ENCODE measurements at places on chromosomes 2 and 18. TPM values are rescaled to one million over a fixed set of nuclear protein-coding genes. Genes with fewer than 3 reads are reported as not detected.

SERPINB4 gene
- not detected for total RNA-seq

BCS1L gene
- 45.2 TPM for total RNA-seq

TLX2 gene
- not detected for total RNA-seq

UGT1A1 gene
- total RNA-seq = not detected

GAL3ST2 gene
- not detected for total RNA-seq

MBD2 gene
- 36.2 TPM for total RNA-seq

WDR12 gene
- total RNA-seq = 71.1 TPM

GAREM2 gene
- 21.8 TPM for total RNA-seq

SCYGR4 gene
- total RNA-seq = not detected

MAB21L4 gene
- not detected for total RNA-seq

- no peak overlapping the region for H3K4me3 ChIP-seq
- no peak overlapping the region for H3K27ac ChIP-seq
- DNase-seq = no peak
These were observed 45.8 kb downstream of the CYBRD1 start for GRCh38 chr2:171568089-171568488.

DNA sequence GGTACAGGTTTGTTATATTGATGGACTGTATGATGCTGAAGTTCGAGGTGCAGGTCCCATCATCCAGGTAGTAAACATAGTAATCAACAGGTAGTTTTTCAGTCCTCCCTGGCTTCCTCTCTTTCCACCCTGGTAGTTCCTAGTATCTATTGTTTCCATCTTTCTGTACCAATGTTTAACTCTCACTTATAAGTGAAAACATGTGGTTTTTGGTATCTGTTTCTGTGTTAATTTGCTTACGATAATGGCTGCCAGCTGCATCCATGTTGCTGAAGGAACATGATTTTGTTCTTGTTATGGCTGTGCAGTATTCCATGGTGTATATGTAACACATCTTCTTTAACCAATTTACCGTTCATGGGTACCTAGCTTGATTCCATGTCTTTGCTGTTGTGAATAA lies 69.6 kb upstream of the LRRTM1 start:
- H3K4me3 ChIP-seq = no peak overlapping the region
- no peaks in the 10 kb centered on the region for H3K4me1 ChIP-seq
- no peaks in the 10 kb centered on the region for H3K36me3 ChIP-seq
- H3K27ac ChIP-seq = no peak overlapping the region
- H3K27me3 ChIP-seq = peaks cover 3% of the 10 kb centered on the region
- DNase-seq = no peak

- H3K36me3 ChIP-seq = no peaks in the 10 kb centered on the region
- DNase-seq = no peak
- H3K4me1 ChIP-seq = peaks cover 4% of the 10 kb centered on the region
- peaks cover 7% of the 10 kb centered on the region for H3K27me3 ChIP-seq
- no peak overlapping the region for H3K4me3 ChIP-seq
- H3K27ac ChIP-seq = no peak overlapping the region
These were observed 30.5 kb upstream of the SNED1 start for GRCh38 chr2:240967681-240968621.

DNA sequence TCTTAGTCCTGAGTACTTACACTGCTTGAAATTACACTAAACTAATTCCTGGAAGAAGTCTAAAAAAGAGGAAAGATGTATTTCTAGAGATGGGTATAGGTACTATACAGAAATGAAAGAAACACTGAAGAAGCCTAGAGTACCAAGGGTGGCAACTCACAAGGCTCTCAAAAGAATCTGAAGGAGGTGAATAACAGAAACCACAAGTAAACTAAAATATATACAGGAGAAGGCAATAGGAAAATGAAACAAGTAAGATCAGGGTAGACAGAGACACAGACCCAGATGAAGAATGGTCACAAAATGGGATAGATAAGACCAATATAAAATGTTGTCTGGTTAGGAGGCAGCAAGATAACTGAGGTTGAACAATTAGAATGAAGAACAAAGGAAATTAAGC lies 59.9 kb downstream of the USP37 start:
- H3K27ac ChIP-seq = no peak overlapping the region
- no peak for DNase-seq
- H3K27me3 ChIP-seq = no peaks in the 10 kb centered on the region
- H3K4me1 ChIP-seq = no peaks in the 10 kb centered on the region

DNA sequence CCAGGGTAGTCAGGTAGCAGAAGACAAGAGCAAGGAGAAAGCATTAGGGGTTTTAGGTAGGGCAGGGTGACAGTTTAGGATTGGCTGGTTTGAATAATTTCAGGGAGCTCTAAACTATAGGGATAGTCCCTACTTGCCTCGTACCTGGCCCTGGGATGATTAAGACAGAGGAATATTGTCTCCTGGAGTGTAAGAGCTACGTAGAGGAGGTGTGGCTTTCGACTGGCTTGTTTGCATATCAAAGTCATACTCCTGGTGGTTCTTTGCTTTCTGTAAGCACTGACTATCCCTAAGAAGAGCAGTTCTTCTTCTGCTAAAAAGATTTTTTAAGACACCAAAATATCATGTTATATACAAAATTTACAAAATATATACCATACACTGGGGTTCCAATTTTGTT lies 1867.4 kb downstream of the SUCLG1 start:
- DNase-seq = no peak
- peaks cover 4% of the 10 kb centered on the region for H3K4me1 ChIP-seq
- no peak overlapping the region for H3K4me3 ChIP-seq
- no peak overlapping the region for H3K27ac ChIP-seq
- H3K36me3 ChIP-seq = no peaks in the 10 kb centered on the region

DNA sequence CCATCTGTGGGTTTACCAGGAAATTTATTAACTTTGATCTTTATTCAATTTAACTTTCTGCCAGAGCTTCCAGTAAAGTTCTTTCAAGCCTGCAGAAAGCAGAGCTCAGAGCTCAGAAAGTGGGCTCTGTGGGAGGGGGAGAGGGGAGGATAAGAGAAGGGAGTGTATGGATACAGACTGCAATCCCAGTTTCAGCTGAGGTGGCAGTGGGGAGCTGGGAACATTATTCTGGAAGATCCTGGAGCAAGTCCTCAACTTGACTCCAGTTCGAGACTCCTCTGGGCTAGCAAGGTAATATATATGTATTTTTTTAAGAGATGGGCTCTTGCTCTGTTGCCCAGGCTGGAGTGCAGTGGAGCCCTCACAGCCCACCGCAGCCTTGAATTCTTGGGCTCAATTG lies 108.9 kb upstream of the NABP1 start:
- peaks cover 8% of the 10 kb centered on the region for H3K4me1 ChIP-seq
- no peaks in the 10 kb centered on the region for H3K27me3 ChIP-seq
- H3K4me3 ChIP-seq = no peak overlapping the region
- DNase-seq = no peak
- no peaks in the 10 kb centered on the region for H3K36me3 ChIP-seq

GRCh38 chr2:204365811-204366210 lies 179.5 kb upstream of the PARD3B start:
- peaks cover 30% of the 10 kb centered on the region for H3K4me1 ChIP-seq
- no peak overlapping the region for H3K27ac ChIP-seq
- no peaks in the 10 kb centered on the region for H3K36me3 ChIP-seq
- H3K4me3 ChIP-seq = no peak overlapping the region

DNA sequence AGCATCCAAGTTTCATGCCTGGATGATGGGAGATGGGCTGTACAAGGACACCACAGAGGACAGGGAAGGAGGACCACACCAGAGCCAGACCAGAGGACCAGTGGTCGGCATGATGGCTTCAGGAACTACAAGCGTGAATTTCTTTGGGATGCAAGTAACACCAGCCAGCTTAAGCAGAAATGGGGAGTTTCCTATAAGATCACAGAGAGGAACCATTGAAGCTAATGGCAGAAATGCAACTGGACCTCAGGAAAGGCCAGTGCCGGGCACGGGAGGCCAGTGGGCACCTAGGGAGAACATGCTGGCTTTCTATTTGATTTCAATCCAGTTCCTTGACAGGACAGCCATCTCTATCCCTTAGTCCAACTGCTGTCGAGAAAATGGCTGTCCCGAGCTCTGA lies 145.4 kb downstream of the SH3BP4 start:
- no peaks in the 10 kb centered on the region for H3K36me3 ChIP-seq
- no peaks in the 10 kb centered on the region for H3K27me3 ChIP-seq
- DNase-seq = no peak
- H3K4me3 ChIP-seq = no peak overlapping the region
- no peaks in the 10 kb centered on the region for H3K4me1 ChIP-seq

- H3K27ac ChIP-seq = no peak overlapping the region
- H3K4me3 ChIP-seq = no peak overlapping the region
- H3K4me1 ChIP-seq = peaks cover 17% of the 10 kb centered on the region
- no peaks in the 10 kb centered on the region for H3K36me3 ChIP-seq
These were observed 26.5 kb downstream of the NFATC1 start for GRCh38 chr18:79422022-79422782.

DNA sequence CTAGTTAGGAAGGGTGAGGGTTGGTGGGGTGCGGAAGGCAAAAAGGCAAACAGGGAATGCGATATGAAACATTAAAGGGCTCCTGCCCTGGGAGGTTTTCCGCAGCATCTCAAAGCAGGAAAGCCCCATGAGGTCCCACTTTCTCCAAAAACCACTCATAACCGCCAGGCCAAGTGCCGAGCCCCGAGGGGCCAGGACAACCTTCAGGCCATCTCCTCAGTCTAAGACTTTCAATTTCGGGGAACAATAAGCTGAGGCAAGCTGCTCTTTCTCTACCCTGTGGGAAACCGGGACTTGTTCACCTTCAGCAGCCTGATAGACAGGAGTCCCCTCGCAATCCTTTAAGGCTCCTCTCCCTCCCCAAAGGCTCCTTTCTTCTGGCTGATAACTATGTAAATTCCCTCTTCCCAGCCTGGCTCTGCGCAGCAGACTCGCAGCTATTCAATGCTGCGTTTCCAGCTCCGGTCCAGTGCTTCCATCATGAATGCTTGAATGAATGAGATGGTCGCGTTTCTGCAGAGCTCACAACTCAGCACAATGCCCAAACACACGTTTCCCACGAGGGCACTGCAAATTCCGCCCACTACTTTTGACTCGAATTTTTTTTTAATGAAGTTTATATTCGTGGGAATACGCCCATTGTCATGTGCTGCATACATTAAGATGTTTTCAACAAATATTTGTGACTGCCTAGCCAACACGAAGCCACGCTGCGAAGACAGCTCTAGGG lies 1.4 kb downstream of the LAMA1 start:
- H3K36me3 ChIP-seq = peaks cover 21% of the 10 kb centered on the region
- peaks cover 44% of the 10 kb centered on the region for H3K4me1 ChIP-seq
- H3K27me3 ChIP-seq = no peaks in the 10 kb centered on the region
- DNase-seq = peak; percentile 44
- peak overlapping the region; percentile 92 for H3K4me3 ChIP-seq
- peak overlapping the region; percentile 90 for H3K27ac ChIP-seq

GRCh38 chr18:77164763-77165485 lies 32.3 kb upstream of the MBP start:
- peaks cover 9% of the 10 kb centered on the region for H3K27me3 ChIP-seq
- DNase-seq = no peak
- H3K27ac ChIP-seq = peak overlapping the region; percentile 40
- peaks cover 29% of the 10 kb centered on the region for H3K4me1 ChIP-seq

DNA sequence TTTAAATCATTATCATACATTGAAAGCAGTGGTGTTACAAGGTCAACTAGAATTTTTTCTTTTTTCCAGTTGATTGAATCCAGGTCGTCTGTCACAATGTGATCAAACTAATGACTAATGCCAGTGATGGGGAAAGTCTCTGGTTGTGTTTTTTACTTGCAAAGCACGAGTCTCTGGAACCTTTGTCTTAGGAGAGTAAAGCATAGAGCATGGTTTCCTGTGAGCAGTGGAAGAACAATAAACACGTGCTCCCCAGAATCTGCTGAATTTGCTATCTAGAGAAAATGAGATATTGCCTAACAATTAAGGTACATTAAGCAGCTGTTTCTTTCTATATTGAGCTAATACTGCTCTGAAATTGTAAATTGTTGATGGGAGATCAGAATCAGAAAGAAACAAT lies 1332.4 kb upstream of the TMEFF2 start:
- no peak overlapping the region for H3K27ac ChIP-seq
- H3K36me3 ChIP-seq = peaks cover 5% of the 10 kb centered on the region
- no peak for DNase-seq
- no peaks in the 10 kb centered on the region for H3K27me3 ChIP-seq

GRCh38 chr2:158713523-158714138 lies 81.5 kb upstream of the DAPL1 start:
- H3K36me3 ChIP-seq = peaks cover 9% of the 10 kb centered on the region
- H3K27ac ChIP-seq = no peak overlapping the region
- H3K4me1 ChIP-seq = peaks cover 23% of the 10 kb centered on the region
- no peak for DNase-seq
- no peak overlapping the region for H3K4me3 ChIP-seq
- peaks cover 9% of the 10 kb centered on the region for H3K27me3 ChIP-seq

- DNase-seq = no peak
- H3K4me1 ChIP-seq = peaks cover 31% of the 10 kb centered on the region
- peaks cover 20% of the 10 kb centered on the region for H3K27me3 ChIP-seq
These were observed 28.3 kb upstream of the TOGARAM2 start for GRCh38 chr2:28952836-28953211.

GRCh38 chr2:171811245-171811628 lies 82.8 kb downstream of the SLC25A12 start:
- no peaks in the 10 kb centered on the region for H3K27me3 ChIP-seq
- no peak for DNase-seq
- no peak overlapping the region for H3K27ac ChIP-seq
- H3K4me1 ChIP-seq = peaks cover 12% of the 10 kb centered on the region
- H3K36me3 ChIP-seq = peaks cover 6% of the 10 kb centered on the region
- no peak overlapping the region for H3K4me3 ChIP-seq

DNA sequence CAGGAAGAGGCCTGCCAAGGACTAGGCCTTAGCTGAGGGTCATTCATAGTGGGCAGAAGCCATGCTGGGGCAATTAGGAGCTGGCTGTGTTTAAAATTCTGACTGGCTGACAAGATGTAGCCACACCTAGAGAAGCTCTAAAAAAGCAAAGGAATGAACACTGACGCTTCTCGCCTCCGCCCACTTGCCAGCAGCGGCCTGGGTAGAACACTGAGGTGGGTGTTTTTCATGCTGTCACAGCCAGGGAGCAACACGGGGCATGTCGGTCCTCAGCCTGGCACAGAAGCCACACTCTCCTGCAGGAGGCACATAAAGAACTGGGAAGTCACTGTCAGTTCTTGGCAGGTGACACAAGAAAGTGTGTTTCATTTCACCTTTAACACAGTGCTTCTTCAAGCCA lies 10.4 kb downstream of the CHST10 start:
- H3K36me3 ChIP-seq = peaks cover 22% of the 10 kb centered on the region
- H3K27ac ChIP-seq = no peak overlapping the region
- DNase-seq = no peak
- peaks cover 11% of the 10 kb centered on the region for H3K4me1 ChIP-seq
- no peaks in the 10 kb centered on the region for H3K27me3 ChIP-seq
- no peak overlapping the region for H3K4me3 ChIP-seq

- no peak overlapping the region for H3K4me3 ChIP-seq
- DNase-seq = no peak
- no peaks in the 10 kb centered on the region for H3K36me3 ChIP-seq
- no peak overlapping the region for H3K27ac ChIP-seq
- H3K4me1 ChIP-seq = no peaks in the 10 kb centered on the region
These were observed 219.6 kb downstream of the MBD2 start for GRCh38 chr18:54004828-54005227.

GRCh38 chr2:153873052-153874048 lies 1.6 kb downstream of the GALNT13 start:
- no peaks in the 10 kb centered on the region for H3K36me3 ChIP-seq
- peaks cover 56% of the 10 kb centered on the region for H3K27me3 ChIP-seq
- H3K27ac ChIP-seq = no peak overlapping the region
- DNase-seq = peak; percentile 16
- H3K4me1 ChIP-seq = peaks cover 24% of the 10 kb centered on the region

Measured in neural crest cell (in vitro differentiated cells).